ENCODE measurements at places on chromosomes 12 and 14.
A peak's percentile ranks its signal among the peaks of the same experiment; 100 is the strongest.

GRCh38 chr12:110741341-110742095 lies 1.2 kb downstream of the PPP1CC start:
- DNase-seq = peak; percentile 45

DNA sequence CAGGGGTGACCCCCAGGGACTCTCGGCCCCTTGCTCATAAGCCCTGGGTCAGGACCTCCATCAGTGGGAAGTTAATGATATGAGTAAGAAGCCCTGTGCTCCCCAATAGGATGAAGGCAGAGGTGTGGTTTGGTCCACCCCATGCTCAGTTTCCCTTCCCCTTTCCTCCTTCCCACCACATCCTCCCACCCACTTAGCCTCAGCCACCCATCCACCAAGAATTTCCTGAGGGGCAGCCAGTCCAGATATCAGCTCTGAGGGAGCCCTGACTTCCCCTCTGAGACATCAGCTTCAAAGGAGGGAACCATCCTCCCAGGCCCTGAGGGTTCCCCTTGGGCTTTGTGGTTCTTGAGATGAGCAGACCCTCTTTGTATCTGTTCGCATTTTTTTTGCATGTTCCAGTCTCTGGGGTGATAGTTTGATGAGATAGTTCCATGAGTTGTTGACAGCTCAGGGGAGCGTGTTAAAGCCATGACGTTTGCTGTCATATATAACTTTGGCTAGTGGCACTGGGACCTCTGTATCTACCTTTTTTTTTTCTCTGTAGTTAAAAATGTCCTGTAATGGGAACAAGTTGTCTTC lies 71.2 kb downstream of the LGMN start:
- DNase-seq = no peak

DNA sequence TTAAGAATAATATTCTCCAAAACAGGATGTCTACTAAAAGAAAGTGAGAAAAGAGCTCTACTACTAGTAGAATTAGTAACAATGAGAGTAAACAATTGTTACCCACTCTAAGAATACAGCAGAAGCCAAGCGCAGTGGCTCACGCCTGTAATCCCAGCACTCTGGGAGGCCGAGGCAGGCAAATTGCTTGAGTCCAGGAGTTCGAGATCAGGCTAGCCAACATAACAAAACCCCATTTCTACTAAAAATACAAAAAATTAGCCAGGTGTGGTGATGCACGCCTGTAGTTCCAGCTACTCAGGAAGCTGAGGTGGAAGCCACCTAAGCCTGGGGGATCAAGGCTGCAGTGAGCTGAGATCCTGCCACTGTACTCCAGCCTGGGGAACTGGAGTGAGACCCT lies 4.7 kb downstream of the DNAJC14 start:
- DNase-seq = no peak

GRCh38 chr14:32399920-32400319 lies 70.8 kb downstream of the AKAP6 start:
- DNase-seq = no peak

- no peak for DNase-seq
Observed at GRCh38 chr14:67977434-67978034, 158.0 kb downstream of the RAD51B start.

DNA sequence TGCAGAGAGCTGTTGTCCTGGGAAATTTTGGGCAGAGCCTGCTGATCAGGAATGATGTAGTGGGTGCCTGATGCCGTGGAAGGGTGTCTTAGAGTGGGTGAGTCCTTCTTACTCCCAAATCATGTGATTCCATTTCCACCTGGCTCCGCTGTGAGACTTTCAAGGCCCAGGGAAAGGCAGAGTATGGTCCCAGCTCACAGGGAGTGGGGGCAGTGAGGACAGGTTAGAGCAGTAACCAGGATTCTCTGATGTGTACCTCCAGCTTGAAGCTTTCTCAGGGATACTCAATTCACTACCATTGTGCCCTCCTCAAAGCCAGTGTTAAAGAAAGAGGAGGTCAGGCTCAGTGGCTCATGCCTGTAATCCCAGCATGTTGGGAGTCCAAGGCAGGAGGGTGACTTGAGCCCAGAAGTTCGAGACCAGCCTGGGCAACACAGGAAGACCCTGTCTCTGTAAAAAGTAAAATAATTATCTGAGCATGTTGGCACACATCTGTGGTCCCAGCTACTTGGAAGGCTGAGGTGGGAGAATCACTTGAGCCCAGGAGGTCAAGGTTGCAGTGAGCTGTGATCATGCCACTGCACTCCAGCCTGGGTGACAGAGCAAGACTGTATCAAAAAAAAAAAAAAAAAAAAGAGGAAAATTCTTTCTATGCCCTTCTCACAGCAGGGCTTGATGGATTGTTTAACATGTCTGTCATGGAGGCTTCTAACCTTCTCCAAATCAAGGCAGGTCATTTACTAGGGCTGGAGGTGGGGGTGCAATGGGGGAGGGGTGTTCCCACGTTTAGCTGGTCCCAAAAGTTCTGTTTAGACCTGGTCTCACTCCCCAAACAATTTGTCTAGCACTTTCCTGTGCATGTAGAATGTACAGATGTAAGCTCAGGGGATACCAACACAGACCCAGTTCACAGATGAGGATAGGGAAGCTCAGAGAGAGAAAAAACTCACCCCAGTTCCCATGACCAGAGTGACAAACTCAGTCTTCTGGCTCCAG lies 12.5 kb upstream of the IQSEC3 start:
- no peak for DNase-seq

GRCh38 chr14:65826946-65827345 lies 414.4 kb downstream of the FUT8 start:
- no peak for DNase-seq

DNA sequence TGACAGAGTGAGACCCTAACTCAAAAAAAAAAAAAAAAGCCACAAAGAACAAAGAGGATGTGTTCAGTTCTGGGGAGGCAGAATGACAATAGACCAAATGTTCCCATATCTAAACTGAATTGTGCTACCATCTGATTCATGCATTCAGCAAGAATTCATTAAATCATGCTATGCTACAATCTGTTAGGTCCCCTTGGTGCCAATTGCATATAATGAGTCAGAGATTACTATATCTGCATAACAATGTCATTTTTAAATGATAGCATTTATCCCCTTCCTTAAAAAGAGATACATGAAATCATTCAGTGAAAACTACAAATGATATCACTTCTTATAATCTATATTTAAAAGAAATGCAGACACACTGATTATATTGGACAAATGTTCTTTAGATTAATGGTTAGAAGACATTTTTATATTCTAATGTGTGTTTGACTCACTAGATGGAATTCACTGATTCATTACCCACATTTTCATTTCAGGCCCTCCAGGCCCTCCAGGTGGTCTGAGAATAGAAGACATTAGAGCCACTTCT lies 207.6 kb upstream of the PDZRN4 start:
- no peak for DNase-seq

DNA sequence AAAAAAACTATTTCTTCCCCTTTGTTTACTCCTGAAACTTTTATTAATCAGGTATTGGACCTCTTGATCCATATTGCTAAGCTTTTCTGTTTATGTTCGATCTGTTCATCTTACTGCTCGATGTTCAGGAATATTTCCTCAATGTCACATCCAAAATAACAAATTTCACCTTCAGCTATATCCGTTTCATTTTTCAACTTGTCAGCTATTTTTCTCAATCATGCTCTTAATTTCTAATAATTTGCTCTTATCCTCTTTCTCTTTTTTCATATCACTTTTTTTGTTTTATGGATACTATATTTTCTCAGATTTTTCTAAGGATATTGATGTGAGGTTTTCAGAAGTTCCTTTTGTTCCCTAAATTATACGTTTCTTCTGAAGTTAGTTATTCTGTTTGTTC lies 29.8 kb downstream of the SLC38A4 start:
- DNase-seq = no peak

DNA sequence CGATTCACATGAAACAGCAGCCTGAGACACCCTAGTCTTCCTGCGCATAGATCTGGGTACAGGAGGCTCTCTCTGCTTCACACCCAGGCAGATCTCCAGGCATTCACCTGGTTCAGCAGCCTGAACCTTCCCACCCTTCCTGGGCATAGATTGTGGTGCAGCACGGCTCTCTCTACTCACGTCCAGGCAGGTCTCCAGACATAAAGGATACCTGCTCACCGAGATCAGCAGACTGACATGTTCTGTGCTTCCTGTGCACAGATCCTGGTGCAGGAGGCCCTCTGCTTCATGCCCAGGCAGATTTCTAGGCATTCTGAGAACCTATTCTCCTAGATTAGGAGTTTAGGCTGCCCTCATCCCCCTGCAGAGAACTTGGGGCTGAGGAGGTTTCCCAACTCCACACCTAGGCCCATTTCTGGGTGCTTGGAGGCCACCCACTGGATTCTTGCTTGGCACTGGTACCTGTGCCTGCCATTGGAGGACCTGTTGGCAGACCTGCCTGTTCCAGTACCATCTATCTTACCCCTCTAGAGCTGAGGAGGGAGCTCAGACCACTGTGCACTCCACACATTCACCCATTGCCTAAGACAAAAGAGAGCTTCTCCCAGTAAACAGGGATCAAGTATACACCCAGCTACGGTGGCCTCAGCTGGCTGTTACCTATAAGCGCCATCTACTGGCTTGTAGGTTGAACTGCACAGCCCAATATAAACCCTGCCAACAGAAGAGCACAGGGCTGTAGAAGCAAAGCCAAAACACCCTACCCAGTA lies 28.0 kb upstream of the GARIN6 start:
- no peak for DNase-seq

DNA sequence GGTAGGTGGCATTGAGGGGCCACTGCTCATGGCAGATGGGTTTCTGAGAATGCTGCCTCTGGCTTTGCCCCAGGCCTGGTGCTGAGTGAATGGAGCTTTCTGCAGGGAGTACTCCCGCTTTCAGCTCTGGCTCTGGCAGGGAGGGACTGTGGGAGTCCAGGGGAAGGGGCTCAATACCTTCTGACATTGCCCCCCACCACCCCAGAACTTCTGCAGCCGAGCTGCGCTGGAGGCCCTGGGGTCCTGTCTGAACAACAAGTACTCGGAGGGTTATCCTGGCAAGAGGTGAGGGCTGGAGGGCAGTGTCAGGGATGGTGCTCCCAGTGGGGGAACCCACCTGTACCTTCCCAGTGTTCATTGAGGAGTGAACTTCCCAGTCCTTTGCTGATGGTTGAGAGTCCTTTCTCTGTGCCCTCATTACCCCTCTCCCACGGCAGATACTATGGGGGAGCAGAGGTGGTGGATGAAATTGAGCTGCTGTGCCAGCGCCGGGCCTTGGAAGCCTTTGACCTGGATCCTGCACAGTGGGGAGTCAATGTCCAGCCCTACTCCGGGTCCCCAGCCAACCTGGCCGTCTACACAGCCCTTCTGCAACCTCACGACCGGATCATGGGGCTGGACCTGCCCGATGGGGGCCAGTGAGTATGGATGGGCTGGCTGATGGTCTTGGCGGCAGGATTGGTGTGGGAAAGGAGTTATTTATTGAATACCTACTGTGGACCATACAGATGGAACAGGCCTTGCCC lies 1.9 kb downstream of the SHMT2 start:
- DNase-seq = no peak

- DNase-seq = no peak
Observed at GRCh38 chr14:50139192-50139591, 22.8 kb upstream of the VCPKMT start.

- no peak for DNase-seq
Observed at GRCh38 chr14:87690076-87690613, 302.8 kb downstream of the GALC start.

DNA sequence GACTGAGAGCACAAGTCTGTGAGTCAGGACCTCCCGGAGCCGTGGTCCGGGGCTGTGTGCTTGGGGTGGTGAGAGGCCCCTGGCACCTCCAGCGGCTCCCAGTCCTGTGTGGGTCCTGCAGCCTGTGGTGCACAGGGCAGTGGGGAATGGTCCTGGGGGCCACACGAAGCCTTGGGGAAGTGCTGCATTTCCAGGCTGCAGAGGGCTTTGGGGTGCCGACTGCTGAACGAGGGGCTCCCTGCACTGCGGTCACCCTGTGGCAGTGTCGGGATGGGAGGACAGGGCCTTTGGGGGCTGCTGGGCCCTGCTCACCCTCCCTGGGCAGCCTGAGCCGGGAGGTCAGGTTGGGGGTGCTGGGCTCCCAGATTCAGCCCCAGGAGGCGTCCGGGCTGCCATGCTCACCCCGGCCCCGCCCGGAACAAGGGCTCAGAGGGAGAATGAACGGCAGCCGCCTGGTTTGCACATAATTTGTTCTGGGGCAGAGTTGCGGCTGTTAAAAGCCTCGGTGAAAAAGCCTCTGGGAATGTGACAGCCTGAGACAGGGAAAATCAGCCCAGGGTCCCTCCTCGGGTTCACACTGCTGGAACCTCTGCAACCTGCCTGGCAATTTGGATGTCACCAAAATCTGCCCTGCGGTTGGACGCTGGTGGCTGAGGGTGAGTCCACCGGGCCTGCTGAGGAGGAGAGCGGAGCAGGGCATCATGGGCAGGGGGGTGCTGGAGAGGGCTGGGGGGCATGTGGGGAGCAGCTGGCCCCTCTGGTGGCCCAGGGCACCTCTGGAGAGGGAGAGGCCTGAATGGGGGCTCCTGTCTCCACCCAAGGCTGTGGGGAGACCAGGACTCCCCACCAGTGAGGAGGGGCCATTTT lies 109.2 kb downstream of the KIF26A start:
- DNase-seq = no peak
